HS-27A (cell line): ENCODE measurements at places on chromosomes 13 and 19.

DNA sequence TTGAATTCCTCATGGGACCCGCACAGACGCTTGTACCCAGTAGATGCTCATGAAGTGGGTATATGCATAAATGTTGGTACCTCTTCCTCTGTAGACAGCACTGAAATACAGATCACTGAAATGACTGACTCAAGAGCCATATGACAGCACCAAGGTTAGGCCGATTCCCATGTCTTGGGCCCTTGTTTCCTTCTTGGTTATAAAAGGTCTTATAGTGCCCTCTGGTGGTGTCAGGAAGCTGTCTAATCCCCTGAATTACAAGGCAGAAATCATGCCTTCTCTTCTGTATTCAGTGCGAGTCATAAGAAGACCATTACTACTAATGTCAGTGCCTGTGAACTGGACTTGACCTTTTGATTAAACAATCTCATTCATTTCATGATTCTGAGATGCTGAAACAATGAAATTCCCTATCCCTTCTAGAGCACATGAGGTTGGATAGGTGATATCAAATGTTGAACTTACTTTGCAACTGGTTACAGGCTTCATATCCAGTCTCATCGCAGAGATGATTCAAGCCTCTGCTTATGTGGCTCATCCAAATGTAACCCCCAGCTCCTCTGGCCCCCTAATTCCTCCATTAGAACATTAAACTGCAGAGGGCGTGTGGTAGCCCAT is 59.7 kb downstream of the SPATA13 start:
- DNase-seq = peak; percentile 17

DNA sequence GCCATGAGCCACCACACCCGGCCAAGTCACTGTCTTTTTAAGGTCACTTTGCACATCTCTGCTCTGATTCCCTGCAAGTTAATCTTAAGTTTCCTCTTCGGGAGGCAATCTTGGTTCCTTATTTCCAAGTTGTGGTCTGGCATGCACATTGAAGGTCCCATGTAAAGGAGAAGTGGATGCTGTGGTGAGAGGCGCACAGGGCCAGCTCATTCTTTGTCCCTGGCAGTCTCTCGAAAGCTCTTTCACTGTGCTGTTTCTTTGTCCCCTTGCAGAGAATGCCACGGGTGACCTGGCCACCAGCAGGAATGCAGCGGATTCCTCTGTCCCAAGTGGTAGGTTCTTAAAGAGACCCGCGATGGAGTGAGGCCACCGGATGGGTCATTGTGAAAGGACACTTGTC is 16.4 kb upstream of the C19orf33 start:
- no peak for DNase-seq

DNA sequence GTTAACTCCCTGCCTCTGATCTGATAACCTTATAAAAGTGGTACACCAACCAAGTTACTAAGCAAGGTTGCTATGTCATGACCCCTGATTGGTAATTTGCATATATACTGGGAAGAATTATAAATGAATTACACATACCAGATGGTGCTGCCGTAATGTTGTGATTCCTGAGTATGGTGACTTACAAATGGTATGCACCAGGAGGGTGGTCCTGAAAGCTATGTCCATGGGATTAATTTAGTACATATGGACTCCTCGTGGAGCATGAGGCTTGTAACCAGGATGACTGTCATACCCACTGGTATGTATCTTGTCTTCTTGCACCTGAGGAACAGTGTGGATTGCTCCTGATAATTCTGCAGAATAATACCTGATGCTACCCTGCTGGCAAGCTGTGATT is 240.6 kb downstream of the GPC6 start:
- DNase-seq = no peak

DNA sequence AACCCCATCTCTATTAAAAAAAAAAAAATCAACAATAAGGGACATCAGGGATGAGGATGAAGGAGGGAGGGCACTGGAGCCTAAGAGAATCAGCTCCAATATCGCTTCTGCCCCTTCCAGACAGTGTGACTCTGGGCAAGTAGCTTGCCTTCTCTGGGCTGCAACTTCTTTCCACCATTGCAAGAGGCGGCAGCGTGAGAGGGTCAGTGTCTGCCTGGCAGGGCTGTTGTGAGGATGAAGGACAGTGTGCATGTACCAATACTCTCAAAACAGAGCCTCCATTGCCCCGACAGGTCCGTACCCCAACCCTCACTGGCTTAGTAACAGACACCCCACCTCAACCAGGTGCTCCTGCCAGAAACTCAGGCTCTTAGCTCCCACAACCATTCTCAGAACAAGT is 15.3 kb upstream of the LENG8 start:
- DNase-seq = no peak

DNA sequence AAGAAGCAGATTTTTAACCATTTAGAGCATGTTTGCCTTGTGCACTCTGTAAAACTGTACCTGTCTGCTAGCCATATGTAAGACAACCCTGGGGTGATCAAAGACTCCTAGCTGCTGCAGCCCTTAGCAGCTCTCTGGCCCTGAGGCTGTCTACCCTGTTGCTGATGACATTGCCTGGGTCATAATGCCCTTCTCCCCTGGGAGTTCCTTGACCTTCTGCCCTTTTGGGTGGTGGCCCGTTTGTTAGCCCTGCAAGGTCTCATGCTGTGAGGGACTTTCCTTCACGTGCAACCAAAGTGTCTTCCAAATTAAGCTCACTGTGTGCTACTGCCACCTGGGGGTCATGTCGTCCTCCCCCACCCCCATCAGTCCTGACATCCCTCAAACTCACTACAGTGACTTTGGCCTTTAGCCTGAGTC is 7.4 kb downstream of the GPC6 start:
- DNase-seq = no peak

DNA sequence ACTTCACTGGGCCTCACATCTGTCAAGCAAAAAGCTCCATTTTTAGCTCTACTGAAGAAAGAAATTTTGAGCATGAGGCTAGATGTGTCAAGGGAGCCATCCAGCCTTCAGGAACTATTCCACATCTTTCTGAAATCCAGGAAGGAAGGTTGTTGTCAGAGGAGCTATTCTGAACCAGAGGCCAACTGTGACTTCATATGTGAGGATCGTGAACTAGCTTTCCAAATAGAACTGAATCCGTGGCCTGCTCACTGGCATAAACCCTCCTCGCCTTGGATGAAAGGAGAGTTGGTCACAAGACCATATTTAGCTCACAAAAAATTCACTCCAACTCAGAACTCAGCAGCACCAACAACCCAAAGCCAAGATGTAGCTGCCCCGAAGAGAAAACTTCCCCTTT is 195.8 kb downstream of the FOXO1 start:
- no peak for DNase-seq

GRCh38 chr13:92101801-92102200 is 703.4 kb downstream of the GPC5 start:
- DNase-seq = no peak

- no peak for DNase-seq
Measured at GRCh38 chr19:23999821-24000610, 85.3 kb downstream of the ZNF726 start.

- DNase-seq = no peak
Measured at GRCh38 chr19:38629568-38629967, 10.6 kb downstream of the EIF3K start.

GRCh38 chr19:30631033-30631370 is 258.8 kb downstream of the ZNF536 start:
- no peak for DNase-seq

DNA sequence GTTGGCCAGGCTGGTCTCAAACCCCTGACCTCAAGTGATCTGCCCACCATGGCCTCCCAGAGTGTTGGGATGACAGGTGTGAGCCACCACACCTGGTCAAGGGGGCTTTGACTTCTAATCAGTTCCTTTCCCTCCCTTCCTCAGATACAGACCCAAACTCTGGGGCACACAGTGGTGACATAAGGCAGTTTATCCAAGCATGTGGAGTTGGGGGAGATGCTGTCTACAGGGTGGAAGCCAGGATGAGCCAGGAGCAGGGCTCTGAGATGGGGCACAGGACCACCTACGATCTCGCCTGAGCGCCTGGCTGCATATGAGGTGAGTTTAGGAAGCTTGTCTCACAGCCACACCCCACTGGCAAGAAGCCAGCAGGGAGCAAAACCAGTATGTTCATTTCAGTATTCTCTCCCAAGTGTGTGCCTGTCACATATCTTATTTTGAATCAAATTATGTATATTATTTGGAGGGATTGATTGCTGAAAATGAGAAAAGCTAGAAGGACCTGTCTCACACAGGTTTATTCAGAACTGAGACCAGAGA is 67.7 kb downstream of the KCTD15 start:
- no peak for DNase-seq

DNA sequence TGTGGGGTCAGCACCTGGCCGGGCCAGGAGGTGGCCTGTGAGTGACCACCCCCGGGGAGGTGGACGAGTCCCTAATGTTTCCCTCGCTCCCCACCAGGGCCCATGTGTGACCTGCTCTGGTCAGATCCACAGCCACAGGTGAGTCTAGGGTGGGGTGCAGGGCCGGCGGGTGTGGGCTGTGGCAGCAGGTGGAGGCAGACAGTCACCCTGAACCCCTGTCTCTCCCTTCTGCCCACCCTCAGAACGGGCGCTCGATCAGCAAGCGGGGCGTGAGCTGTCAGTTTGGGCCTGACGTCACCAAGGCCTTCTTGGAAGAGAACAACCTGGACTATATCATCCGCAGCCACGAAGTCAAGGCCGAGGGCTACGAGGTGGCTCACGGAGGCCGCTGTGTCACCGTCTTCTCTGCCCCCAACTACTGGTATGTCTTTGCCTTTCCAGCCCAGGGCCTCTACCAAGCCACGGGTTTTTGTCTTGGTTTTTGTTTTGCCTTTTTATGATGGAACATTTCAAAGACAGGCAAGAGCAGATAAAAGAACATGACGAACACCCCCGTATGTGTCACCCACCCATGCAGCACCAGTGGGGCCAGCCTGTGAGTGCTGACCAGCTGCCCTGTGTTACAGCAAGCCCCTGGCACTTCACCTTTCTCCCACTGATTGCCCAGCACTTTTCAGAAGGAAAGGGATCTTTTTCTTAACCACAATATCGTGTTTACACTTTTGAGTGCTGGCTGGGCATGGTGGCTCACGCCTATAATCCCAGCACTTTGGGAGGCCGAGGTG is 24.9 kb downstream of the CCDC8 start:
- no peak for DNase-seq

DNA sequence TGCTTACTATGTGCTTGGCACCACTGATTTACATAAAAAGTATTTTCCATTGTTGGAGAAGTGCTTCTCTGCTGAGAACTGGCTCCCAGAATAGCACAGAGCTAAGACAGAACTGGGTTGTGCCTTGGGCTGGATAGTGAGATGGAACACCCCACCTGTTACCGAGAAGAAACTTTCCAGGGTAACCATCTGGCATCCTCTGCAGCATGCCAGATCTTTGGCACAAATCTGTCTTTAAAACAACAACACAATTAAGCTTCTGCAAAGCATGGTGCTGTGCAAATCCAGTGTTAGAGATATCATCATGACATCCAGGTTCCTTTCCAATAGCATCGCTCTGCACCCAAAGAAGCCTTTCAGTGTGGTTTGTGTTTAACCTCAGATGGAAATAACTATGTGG is 202.5 kb upstream of the RFC3 start:
- no peak for DNase-seq

- no peak for DNase-seq
Measured at GRCh38 chr13:109191413-109191812, 562.0 kb downstream of the MYO16 start.

DNA sequence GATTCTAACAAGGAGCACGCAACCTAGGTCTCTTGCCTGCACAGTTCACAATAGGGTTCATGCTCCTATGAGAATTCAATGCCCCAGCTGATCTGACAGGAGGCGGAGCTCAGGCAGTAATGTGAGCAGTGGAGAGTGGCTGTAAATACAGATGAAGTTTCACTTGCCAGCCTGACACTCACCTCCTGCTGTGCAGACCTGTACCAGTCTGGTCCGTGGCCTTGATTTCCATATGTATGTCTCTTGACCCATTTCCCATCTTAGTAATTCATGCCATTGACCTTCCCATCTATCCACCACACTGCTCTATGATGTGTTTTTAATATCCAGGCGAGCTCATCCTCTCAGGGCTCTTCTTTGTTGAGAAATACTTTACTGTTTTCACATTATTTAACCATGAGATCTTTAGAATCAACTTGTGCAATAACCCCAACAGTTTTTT is 95.2 kb downstream of the LRCH1 start:
- no peak for DNase-seq

DNA sequence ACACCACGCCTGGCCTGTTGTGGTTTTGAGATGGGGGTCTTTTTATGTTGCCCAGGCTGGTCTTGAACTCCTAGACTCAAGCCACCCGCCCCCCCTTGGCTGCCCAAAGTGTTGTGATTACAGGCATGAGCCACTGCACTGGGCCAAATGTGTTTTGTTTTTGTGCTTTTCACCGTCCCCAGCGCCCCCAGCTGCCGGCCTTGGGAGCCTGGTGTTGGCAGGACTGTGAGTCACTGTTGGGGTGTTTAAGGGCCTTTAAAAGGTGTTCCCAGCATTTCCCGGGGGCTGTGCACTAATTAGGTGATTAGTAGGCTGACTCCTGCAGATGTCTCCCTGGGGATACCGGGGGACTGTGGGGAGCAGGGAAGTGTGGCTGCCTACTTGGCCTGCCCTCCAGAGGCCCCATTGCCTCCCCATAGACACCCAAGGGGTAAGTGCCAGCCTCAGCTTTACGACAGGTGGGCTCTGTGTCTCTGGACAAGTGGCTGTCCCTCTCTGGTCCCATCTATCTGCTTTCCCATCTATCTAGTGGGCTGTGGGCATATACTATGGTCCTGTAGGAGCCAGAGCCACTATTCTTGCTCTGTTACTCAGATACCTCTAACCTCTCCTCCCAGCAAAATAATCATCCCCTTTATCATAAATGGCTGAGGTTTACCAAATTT is 11.8 kb upstream of the TLE5 start:
- DNase-seq = no peak

- DNase-seq = no peak
Measured at GRCh38 chr13:26246154-26246553, 7.8 kb upstream of the CDK8 start.

DNA sequence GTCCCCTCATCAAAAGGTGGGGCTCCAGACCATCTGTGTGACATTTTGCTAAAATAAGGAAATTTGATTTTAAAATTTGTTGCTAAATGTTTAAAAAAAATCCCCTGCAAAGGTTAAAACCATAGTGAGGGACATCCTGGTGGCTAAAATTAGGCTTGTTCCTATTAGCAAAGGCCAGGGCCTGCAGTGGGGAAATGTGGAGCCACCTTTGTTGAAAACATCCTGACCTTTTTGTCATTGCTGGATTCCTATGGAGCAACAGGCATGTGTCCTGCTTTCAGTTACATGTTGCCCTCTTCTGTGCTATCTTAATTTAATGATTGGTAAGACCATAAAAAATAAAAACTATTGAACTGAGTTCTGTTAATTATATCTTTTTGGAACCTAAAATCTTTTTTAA is 524.3 kb downstream of the KCTD12 start:
- DNase-seq = no peak

GRCh38 chr19:22945560-22945959 is 57.4 kb downstream of the ZNF728 start:
- DNase-seq = no peak

GRCh38 chr19:41921577-41922576 is 6.4 kb downstream of the ERFL start:
- DNase-seq = no peak

- DNase-seq = no peak
Measured at GRCh38 chr13:42650506-42650905, 76.6 kb downstream of the TNFSF11 start.

- DNase-seq = no peak
Measured at GRCh38 chr19:13700621-13701020, 63.7 kb upstream of the MRI1 start.

- DNase-seq = no peak
Measured at GRCh38 chr13:97058391-97058790, 64.1 kb upstream of the OXGR1 start.
